Cardiac muscle cell (in vitro differentiated cells and primary cell): ENCODE measurements at places on chromosomes 2 and 18. TPM values are rescaled to one million over a fixed set of nuclear protein-coding genes. Genes with fewer than 3 reads are reported as not detected.

GAD1 gene
- polyA plus RNA-seq: 0.39 TPM in 1 of 2 replicates, not detected in the other

DNA sequence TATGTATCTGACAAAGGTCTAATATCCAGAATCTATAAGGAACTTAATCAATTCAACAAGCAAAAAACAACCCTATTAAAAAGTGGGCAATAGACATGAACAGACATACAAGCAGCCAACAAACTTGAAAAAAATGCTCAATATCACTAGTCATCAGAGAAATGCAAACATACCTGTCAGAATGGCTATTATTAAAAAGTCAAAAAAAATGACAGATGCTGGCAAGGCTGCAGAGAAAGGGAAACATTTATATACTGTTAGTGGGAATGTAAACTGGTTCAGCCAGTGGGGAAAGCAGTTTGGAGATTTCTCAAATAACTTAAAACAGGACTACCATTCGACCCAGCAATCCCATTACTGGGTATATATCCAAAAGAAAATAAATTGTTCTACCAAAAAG lies 21.6 kb downstream of the SESTD1 start:
- no peak for DNase-seq

DNA sequence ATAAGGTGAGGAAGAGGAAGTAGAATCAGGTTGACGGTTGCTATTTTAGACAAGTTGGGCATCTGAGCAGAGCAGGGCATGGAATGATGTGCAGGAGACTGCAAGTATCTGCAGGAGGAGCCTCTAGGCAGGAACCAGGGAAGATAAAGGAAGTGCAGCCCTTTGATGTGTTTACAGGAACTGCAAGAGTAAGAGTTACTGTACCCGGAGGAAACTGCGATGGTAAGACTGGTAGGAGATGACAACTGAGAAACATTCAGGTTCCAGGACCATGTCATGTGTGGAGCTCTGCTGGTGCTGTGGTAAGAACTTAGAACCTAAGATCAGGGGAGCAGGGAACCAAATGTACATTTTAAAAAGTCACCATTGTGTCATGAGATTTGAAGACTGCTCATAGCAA lies 134.3 kb upstream of the STON1 start:
- no peak for DNase-seq

GRCh38 chr2:46701152-46701551 lies 214.5 kb downstream of the MCFD2 start:
- DNase-seq: no peak

DNA sequence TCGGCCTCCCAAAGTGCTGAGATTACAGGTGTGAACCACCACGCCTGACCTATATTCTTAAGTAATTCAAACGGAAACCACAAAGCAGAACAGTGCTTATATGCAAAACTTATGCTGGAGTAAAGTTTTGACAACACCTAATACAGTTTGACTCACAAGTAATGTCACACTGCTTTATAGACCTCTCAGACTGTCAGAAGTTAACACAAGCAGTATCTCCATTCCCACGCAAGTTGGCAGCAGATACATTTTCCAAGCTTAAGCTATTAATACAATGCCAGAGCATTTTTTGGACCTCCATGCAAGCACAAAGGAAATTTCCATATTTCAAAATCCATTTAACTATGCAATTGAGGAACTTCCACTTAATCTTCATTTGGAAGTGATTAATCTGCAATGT lies 21.0 kb upstream of the SANBR start:
- DNase-seq: no peak

ANKRD36 gene
- 29.6 and 47.1 TPM in 2 replicates for polyA plus RNA-seq

DNA sequence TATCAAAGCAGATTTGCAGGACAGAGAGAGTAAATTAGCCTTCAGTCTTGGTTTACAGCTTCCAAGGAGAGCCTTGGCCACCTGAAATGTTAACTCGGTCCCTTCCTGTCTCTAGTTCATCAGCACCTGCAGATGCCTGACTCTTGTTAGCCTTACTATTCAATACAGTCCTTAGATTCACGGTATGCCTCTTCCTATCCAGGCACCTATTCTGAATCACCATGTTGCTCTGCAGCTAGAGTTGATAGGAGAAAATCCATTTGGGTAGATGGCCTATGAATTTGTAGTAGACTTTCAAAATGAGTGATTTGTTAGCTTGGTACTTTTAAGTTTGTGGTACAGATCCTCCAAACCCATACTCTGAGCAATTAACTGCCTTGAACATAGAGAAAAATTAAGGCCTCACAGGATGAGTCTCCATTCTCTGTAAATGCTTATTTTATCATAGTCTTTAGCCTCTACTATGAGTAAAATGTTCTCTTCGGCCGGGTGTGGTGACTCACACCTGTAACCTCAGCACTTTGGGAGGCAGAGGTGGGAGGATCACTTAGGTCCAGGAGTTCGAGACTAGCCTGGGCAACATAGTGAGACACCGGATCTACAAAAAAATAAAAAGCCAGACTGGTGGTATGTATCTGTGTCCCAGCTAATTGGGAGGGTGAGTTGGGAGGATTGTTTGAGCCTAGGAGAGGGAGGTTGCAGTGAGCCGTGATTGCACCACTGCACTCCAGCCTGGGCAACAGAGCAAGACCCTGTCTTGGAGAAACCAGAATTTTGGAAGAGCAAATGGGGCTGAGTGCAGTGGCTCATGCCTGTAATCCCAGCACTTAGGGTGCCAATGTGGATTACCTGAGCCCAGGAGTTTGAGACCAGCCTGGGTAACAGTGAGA lies 32.9 kb downstream of the PTCD3 start:
- DNase-seq: no peak

DNA sequence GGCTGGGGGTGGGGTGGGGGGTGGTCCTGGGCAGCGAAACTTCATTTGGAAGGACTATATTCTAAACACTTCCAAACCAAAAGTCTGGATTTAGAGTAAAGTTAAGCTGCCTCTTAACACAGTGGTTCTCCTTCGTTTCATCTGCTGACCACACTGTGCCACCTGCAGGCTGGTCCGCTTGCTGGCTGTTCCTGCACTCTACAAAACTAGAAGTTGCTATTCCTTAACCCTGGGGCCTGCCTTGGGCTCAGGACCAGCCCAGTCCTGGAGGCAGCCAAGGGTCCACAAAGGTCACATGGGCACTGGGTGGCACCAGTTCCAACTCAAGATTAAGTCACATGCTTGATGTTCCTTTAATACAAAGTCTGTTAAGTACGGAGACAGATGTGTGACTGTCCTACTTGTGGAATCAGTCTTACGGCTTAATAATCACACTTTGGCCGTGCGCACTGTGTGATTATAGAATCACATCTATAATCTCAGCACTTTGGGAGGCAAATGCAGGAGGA lies 195.4 kb downstream of the FAM210A start:
- peak; percentile 57 for DNase-seq

- DNase-seq: no peak
Measured at GRCh38 chr2:234100686-234101085, 50.2 kb downstream of the SPP2 start.

NAT8 gene
- not detected in 2 replicates for polyA plus RNA-seq
